Dermis microvascular lymphatic vessel endothelial cell (primary cell): ENCODE measurements at places on chromosomes 13 and 19.
A peak's percentile ranks its signal among the peaks of the same experiment; 100 is the strongest.

DNA sequence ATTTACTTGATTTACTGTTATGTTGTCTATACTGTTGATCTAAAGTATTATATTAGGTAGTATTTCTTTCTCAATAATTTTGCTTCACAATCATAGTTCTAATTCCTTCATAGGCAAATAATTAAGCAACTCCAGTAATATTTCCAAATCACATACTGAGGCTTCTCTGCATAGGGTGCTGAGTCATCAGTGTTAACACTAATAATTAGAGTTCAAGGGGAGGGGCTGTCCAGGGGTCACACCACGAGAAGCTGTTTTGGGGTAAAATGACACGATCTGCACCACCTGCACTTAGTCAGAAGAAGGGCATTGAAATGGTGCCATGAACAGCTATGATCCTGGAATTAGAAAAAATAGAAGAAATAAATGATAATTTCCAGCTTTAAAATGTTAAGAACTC, 1230.9 kb upstream of the SLC10A2 start:
- no peak for DNase-seq

- peak; percentile 27 for DNase-seq
Measured at GRCh38 chr19:43704002-43704705, 11.7 kb upstream of the IRGC start.

- no peak for DNase-seq
Measured at GRCh38 chr13:34114581-34114980, 296.6 kb downstream of the RFC3 start.

DNA sequence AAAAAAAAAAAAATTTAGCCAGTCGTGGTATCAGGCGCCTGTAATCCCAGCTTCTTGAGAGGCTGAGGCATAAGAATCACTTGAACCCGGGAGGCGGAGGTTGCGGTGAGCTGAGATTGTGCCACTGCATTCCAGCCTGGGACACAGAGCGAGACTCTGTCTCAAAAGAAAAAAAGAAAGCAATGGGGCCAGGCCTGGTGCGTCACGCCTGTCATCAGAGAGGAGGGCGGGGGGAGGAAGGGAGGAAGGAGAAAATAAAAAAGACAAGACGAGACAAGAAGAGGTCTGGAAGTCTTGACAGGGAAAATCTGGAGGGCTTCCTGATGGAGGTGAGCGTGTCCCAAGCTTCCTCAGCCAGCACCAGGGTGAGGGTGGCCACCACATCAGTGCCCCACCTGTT, 54.9 kb upstream of the PTPRS start:
- no peak for DNase-seq

- DNase-seq = no peak
Measured at GRCh38 chr13:33100886-33101285, 84.7 kb downstream of the KL start.

- DNase-seq = no peak
Measured at GRCh38 chr13:26249551-26249950, 4.4 kb upstream of the CDK8 start.

- DNase-seq = no peak
Measured at GRCh38 chr19:38741670-38742069, 2.6 kb downstream of the CAPN12 start.

- no peak for DNase-seq
Measured at GRCh38 chr13:108304170-108305016, 34.9 kb downstream of the TNFSF13B start.

DNA sequence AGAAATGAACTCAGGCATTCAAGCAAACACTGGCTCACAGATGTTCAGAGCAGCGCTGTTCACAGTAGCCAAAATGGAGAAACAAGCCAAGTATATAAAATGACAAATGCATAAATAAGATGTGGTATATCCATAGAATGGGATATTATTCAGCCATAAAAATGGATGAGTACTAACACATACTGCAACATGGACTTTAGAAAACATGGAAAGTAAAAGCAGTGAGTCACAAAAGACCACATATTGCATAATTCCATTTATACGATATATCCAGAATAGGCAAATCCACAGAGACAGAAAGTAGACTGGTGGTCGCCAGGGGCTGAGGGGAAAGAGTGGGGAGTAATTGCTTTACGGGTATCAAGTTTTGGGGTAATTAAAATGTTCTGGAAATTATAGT, 6.6 kb downstream of the ZNF837 start:
- no peak for DNase-seq

GRCh38 chr13:48132961-48133360, 38.1 kb upstream of the MED4 start:
- no peak for DNase-seq

DNA sequence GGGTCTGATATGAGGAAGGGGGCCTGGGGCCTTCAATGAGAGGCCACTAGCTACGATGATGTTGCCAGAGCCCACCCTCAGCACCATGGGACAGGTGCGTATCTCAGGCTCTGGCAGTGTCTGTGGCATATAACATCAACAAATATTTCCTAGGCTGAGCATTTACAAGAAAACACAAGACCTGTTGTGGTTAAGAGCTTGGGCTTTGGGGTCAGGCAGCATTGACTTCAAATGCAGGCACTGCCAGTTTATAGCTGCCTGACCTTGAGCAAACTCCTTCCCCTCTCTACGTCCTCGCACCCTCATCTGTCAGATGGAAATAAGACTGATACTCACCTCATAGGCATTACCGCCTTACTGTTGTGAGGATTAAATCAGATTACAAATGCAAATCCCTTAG, 156.0 kb downstream of the KATNAL1 start:
- DNase-seq = no peak
